ENCODE measurements at places on chromosomes 1 and 21. TPM values are rescaled to one million over a fixed set of nuclear protein-coding genes. Genes with fewer than 3 reads are reported as not detected.

Gene KCNC4
- 18.0 TPM for total RNA-seq

GRCh38 chr1:174090471-174090870, 68.3 kb upstream of the RC3H1 start:
- DNase-seq = no peak

Gene SAMD11
- total RNA-seq = 9.8 TPM

DNA sequence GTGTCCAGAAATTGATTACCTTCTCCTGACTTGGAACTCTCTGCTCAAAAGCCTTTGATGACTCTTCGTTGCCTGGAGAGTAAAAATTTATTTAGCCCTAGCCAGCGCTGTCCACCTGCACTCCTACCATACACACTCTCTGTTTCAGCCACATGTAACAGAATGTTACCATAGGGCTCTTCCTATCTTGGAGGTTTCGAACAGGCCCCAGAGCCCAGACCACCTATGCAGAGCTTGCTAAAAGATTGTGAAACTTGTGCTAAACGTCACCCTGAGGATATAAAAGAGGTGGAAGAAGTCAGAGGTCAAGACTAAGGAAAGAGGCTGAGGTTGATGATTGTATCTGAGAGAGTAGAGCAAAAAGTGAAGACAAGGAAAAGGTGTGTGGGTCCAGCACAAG, 237.0 kb upstream of the HOOK1 start:
- DNase-seq = no peak

- DNase-seq = no peak
Measured at GRCh38 chr1:234756066-234756774, 146.2 kb upstream of the IRF2BP2 start.

- DNase-seq = no peak
Measured at GRCh38 chr1:10866321-10867093, 70.1 kb upstream of the CASZ1 start.

Gene PHC2
- total RNA-seq = 274 TPM

All from esophagus muscularis mucosa (tissue), 4 donors.